T-helper 2 cell treated with Interferon-gamma antibody and Interleukin-4, amounts not matched to agents 100 ng/mL and 5 ng/mL, for 36 hours (primary cell): ENCODE measurements at places on chromosomes 16 and 17. TPM values are rescaled to one million over a fixed set of nuclear protein-coding genes. Genes with fewer than 3 reads are reported as not detected.

Gene TNP2
- not detected in 2 replicates for total RNA-seq

Gene SLC5A10
- not detected in 2 replicates for total RNA-seq

Gene SLC5A11
- total RNA-seq: 0.41 TPM in 1 of 2 replicates, not detected in the other

Gene SLC35B1
- total RNA-seq: 80.8 and 84.5 TPM in 2 replicates

Gene IGSF6
- total RNA-seq: 0.16 and 0.23 TPM in 2 replicates

Gene DPEP2
- 14.8 and 16.8 TPM in 2 replicates for total RNA-seq

Gene CLEC18C
- total RNA-seq: 0.16 and 0.50 TPM in 2 replicates

Gene CD300E
- total RNA-seq: not detected in 2 replicates

Gene FBXW10B
- total RNA-seq: 0.39 and 0.61 TPM in 2 replicates

Gene GRN
- 41.7 and 44.2 TPM in 2 replicates for total RNA-seq

Gene IQCK
- 0.52 and 0.93 TPM in 2 replicates for total RNA-seq

Gene PRAC2
- total RNA-seq: not detected in 2 replicates

Gene KRT25
- not detected in 2 replicates for total RNA-seq

Gene DHRS11
- total RNA-seq: 3.4 and 5.5 TPM in 2 replicates

Gene HCFC1R1
- total RNA-seq: 29.2 and 31.2 TPM in 2 replicates

Gene SLC13A2
- not detected in 2 replicates for total RNA-seq

Gene CDRT15
- total RNA-seq: not detected in 2 replicates

Gene CHP2
- not detected in 2 replicates for total RNA-seq

Gene TANC2
- total RNA-seq: 4.5 and 5.7 TPM in 2 replicates

Gene AATK
- total RNA-seq: 0.27 and 0.32 TPM in 2 replicates

Gene SLC6A2
- not detected in 2 replicates for total RNA-seq

Gene TMC7
- 0.05 and 0.09 TPM in 2 replicates for total RNA-seq

Gene TLCD3B
- total RNA-seq: 2.7 and 3.6 TPM in 2 replicates

Gene NLRC3
- 89.9 and 95.4 TPM in 2 replicates for total RNA-seq

Gene ZNF205
- total RNA-seq: 0.23 TPM in 1 of 2 replicates, not detected in the other

Gene STAC2
- total RNA-seq: not detected in 2 replicates

Gene CNGB1
- total RNA-seq: not detected in 2 replicates

Gene KRTAP4-2
- total RNA-seq: not detected in 2 replicates

Gene HOXB4
- total RNA-seq: 6.6 and 6.9 TPM in 2 replicates
